Erythroblast (primary cell): ENCODE measurements at places on chromosomes 1 and 21.
A peak's percentile ranks its signal among the peaks of the same experiment; 100 is the strongest.

- DNase-seq, result no peak
Measured at GRCh38 chr1:44606701-44607281, 67.5 kb downstream of the TMEM53 start.

DNA sequence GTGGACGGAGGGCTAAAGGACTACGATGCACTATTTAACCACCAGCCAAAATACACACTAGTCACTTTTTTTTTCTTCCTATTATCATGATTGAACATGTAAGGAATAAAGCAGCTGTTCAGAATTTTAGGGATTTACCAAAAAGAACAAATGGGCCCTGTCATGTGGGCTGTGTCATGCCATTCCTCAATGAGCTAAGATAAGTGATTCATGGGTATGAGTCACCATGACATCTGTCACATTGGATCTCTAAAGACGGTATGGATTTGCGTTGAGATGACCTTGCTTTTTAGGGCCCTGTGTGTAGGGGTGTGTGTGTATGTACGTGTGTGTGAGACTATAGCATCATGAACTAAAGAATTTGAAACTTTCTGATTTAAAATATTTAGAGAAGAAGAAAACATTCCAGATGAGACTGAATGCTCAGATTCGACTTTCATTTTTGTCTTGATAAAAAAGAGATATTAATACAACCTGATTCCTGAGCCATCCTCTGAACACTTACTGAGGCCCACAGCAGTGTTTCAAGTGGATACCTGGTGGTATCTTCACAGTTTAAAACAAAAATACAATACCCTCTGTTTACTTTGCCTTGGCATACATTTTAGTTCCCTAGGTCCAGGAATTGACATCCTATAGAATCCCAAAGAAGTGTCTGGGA lies 246.1 kb upstream of the DUSP10 start:
- peak; percentile 73 for DNase-seq

DNA sequence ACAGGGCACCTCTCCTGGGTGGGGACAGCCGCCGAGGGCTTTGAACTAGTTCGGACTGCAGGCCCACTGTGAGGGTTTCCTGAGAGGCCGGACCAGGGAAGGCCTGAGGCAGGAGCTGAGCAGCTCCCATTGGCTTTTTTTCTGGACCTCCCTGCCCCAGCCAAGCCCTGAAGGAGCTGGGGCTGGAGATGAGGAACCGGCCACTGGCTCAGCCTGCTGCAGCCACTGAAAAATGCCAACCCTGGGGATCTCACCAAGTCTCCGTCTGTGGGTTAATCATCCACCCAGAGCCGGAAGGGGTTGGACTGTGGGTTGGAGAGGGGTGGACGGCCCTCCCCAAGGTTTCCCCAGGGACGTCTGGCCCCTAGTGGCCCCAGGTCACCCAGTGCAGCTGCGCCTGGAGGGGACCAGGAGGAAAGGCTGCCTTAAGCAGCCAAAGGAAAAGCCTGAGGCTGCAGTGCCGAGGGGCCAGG lies 2.5 kb downstream of the VWA1 start:
- no peak for DNase-seq

- no peak for DNase-seq
Measured at GRCh38 chr1:109617291-109617801, 2.1 kb downstream of the GNAT2 start.

DNA sequence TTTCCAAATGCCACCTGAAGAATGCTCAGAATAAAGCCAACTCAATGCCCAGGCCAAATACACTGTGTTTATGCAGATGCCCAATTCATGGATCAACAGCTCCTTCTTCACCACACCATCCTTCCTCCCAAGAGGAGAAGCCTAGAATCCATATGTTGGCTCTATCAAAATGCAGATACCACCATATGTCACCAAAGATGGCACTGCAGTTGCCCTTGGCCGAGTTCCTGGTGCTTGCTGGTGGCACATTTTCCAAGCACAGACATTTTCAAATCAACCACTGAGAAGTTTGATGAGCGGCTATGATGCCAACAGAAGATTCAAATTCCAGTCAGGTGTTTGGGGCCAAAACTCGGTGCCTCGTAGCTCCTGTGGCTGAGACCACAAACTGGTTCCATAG lies 430.3 kb downstream of the AJAP1 start:
- DNase-seq, result no peak

GRCh38 chr1:32540605-32541004 lies 1.4 kb downstream of the ZBTB8A start:
- DNase-seq, result no peak

GRCh38 chr1:30753660-30754123 lies 3.9 kb downstream of the LAPTM5 start:
- DNase-seq, result no peak

GRCh38 chr21:16072737-16073136 lies 343.0 kb downstream of the USP25 start:
- DNase-seq, result no peak
